ENCODE measurements at places on chromosomes 16 and 17. TPM values are rescaled to one million over a fixed set of nuclear protein-coding genes. Genes with fewer than 3 reads are reported as not detected.
A peak's percentile ranks its signal among the peaks of the same experiment; 100 is the strongest.

The ITGAL gene
- not detected for total RNA-seq

The FBXO39 gene
- not detected for total RNA-seq

The PSMC3IP gene
- total RNA-seq: 18.5 TPM

The SLC5A2 gene
- total RNA-seq: 0.66 TPM

The ZNF594 gene
- 16.2 TPM for total RNA-seq

The SLC6A4 gene
- 0.14 TPM for total RNA-seq

The SEPTIN1 gene
- total RNA-seq: 0.35 TPM

The CHD9NB gene
- total RNA-seq: 4.2 TPM

- peak; percentile 55 for DNase-seq
- H3K36me3 ChIP-seq: no peaks in the 10 kb centered on the region
- H3K27ac ChIP-seq: no peak overlapping the region
These were observed 16.0 kb upstream of the LHX1 start for GRCh38 chr17:36921095-36921851.

GRCh38 chr17:62380253-62380652 is at the start of gene EFCAB3:
Gene EFCAB3, plus strand, starts transcription at chr17:62380553. Its CDS starts 2,427 bp downstream, at chr17:62382980.
- no peaks in the 10 kb centered on the region for H3K4me1 ChIP-seq
- DNase-seq: no peak
- H3K36me3 ChIP-seq: no peaks in the 10 kb centered on the region

DNA sequence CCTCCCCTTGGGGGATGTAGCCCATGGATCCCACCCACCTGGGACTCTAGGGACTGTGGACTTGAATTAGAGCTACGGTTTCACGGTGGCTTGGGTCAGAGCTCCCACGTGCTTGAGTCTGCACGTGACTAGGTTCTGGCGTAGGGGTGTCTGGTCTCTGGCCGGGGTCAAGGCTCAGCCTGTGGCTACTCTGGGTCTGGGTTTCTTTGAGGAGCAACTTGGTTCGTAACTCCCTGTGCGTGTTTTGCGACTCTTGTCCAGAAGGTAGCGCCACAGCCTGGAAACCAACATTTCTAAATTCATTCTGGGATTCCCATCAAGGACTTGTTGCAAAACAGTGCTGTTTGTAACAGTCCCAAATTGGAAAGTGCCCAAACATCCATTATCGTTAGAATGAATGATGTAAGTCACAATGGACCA is 470 bp upstream of the GGT6 start:
- H3K4me1 ChIP-seq: peaks cover 9% of the 10 kb centered on the region
- H3K27me3 ChIP-seq: no peaks in the 10 kb centered on the region
- H3K36me3 ChIP-seq: no peaks in the 10 kb centered on the region
- H3K27ac ChIP-seq: no peak overlapping the region

GRCh38 chr17:17729620-17730249 is 48.5 kb downstream of the RAI1 start:
- H3K27ac ChIP-seq: no peak overlapping the region
- peak; percentile 81 for DNase-seq
- H3K36me3 ChIP-seq: no peaks in the 10 kb centered on the region
- peaks cover 49% of the 10 kb centered on the region for H3K27me3 ChIP-seq
- no peak overlapping the region for H3K4me3 ChIP-seq

GRCh38 chr17:27349540-27350021 is 55.7 kb downstream of the WSB1 start:
- peak; percentile 64 for DNase-seq
- no peaks in the 10 kb centered on the region for H3K36me3 ChIP-seq

DNA sequence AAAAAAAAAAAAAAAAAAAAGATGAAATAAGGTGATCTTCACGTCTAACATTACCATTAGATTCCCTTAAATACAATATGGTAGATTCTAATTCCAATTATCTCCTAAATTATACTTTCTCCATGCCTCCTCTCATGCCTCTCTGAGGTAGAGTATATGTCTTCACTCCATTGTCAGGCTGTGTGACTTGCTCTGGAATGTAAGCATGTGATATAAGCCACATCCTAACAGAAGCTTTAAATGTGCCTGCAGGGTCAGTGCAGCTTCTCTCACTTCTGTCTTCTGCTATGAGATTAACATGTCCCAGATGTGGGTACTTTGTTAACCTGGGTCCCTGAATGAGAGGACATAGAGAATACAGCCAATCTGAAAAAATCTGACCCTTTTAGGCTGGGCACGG is 32.6 kb downstream of the MED13 start:
- no peak overlapping the region for H3K27ac ChIP-seq
- no peak for DNase-seq
- peaks cover under 1% of the 10 kb centered on the region for H3K4me1 ChIP-seq
- H3K36me3 ChIP-seq: peaks cover 59% of the 10 kb centered on the region
- H3K4me3 ChIP-seq: no peak overlapping the region

- H3K36me3 ChIP-seq: peaks cover 18% of the 10 kb centered on the region
- peak overlapping the region; percentile 64 for H3K27ac ChIP-seq
- H3K27me3 ChIP-seq: no peaks in the 10 kb centered on the region
- H3K4me3 ChIP-seq: peak overlapping the region; percentile 96
- peaks cover 7% of the 10 kb centered on the region for H3K4me1 ChIP-seq
These were observed 817 bp downstream of the NME1 start for GRCh38 chr17:51154176-51154575.

GRCh38 chr17:79420318-79421243 is 190.3 kb downstream of the RBFOX3 start:
- DNase-seq: no peak
- H3K36me3 ChIP-seq: no peaks in the 10 kb centered on the region
- no peak overlapping the region for H3K27ac ChIP-seq
- no peak overlapping the region for H3K4me3 ChIP-seq
- H3K27me3 ChIP-seq: no peaks in the 10 kb centered on the region

GRCh38 chr16:61814726-61815347 is 221.4 kb downstream of the CDH8 start:
- no peak overlapping the region for H3K4me3 ChIP-seq
- no peaks in the 10 kb centered on the region for H3K36me3 ChIP-seq
- DNase-seq: no peak

- H3K4me1 ChIP-seq: no peaks in the 10 kb centered on the region
- H3K27ac ChIP-seq: no peak overlapping the region
- no peak overlapping the region for H3K4me3 ChIP-seq
These were observed 29.9 kb downstream of the SMARCE1 start for GRCh38 chr17:40617678-40618240.

DNA sequence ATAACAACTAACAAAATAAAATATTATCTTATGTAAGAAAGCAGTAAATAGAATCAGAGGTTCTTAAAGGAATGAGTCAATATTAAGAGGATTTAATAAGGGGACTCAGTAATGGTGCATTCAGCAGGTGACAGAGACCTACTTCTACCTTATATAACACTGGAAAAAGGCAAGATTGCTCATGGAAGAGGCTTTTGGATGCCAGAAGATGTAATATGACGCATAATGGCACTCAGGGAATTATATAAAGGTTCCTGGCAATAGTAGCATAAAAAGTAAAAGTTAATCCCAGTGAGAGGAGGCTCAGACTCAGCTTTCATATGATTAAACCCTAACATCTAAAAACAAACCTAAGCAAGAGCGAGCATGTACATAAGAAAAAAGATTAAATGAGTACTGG is 136.0 kb upstream of the NACA2 start:
- H3K4me1 ChIP-seq: no peaks in the 10 kb centered on the region
- no peaks in the 10 kb centered on the region for H3K36me3 ChIP-seq
- no peak overlapping the region for H3K4me3 ChIP-seq

DNA sequence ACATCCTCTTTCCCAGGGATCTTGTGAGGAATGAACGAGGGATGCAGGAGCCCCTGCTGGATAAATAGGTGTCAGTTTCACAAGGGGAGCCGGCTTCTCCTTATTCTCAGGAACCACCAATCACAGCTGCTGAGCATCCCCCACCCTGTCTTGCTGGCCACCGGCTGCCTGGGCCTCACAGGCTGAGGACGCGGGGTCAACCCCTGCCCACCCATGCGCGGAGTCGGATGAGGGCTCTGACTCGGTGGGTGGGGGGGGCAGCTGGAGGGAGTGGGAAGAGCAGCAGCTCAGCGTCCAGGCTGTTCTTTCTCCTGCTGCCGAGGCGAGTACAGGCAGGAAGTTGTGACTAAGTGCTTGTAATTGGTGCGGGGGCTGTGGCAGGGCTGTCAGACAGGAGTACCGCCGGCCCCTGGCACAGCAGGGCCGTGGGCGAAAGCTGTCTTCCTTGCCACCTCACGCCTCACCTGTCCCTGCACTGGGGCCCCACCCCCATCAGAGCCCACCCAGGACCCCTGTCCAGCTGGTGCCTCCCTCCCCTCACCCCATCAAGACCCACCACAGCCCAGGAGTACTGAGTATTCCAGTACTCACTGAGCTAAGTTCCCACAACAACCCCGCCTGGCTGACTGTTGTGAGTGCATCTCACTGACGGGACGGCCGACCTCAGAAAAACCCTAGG is 11.0 kb upstream of the DPEP1 start:
- DNase-seq: peak; percentile 80
- H3K36me3 ChIP-seq: no peaks in the 10 kb centered on the region
- no peaks in the 10 kb centered on the region for H3K27me3 ChIP-seq
- peaks cover 11% of the 10 kb centered on the region for H3K4me1 ChIP-seq
- no peak overlapping the region for H3K27ac ChIP-seq
- H3K4me3 ChIP-seq: peak overlapping the region; percentile 36

DNA sequence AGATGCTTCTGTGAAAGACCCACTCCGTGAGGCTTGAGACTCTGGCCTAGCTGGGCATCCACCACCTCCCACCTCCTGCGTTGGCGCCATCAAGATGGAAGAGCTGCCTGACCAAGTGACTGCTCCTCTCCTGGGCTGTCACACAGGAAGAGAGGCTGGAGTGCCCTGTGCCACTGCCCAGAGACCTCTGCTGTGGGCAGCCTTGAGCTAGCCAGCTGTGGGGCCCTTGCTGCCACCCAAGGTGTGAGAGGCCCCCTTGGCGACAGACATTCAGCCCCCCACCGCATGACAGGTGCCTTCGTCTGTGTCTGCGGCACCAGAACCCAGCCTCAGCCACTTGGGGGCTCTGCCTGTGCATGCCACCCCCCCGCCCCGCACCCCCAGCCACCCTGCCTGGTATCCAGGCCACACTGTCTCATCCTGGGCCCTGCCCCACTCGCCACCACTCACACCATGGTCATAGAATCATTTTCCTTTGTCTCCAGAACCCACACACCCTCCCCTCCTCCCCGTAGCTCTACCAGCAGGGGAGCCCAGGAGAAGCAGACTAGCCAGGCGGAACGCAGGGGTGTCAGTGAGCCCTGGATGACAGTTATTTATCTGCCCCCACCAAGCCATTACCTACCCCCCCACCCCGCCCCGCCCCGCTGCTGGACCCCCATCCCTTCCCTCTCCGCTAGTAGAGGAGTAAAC is 120.9 kb upstream of the LHX1 start:
- H3K27ac ChIP-seq: no peak overlapping the region
- H3K4me1 ChIP-seq: peaks cover 20% of the 10 kb centered on the region
- H3K36me3 ChIP-seq: no peaks in the 10 kb centered on the region
- DNase-seq: no peak
- no peaks in the 10 kb centered on the region for H3K27me3 ChIP-seq

GRCh38 chr16:19130852-19131824 is 17.4 kb downstream of the ITPRIPL2 start:
- no peaks in the 10 kb centered on the region for H3K27me3 ChIP-seq
- peak overlapping the region; percentile 4 for H3K27ac ChIP-seq
- peak; percentile 53 for DNase-seq
- H3K4me1 ChIP-seq: peaks cover 20% of the 10 kb centered on the region

Measured in GM23338 (cell line).